Breast epithelium (tissue), 4 donors: ENCODE measurements at places on chromosomes 11 and 22. TPM values are rescaled to one million over a fixed set of nuclear protein-coding genes. Genes with fewer than 3 reads are reported as not detected.

GRCh38 chr11:3101921-3102640, 44.9 kb upstream of the CARS1 start:
- no peaks in the 10 kb centered on the region for H3K4me1 ChIP-seq
- H3K27me3 ChIP-seq = no peaks in the 10 kb centered on the region
- no peak for DNase-seq

Gene SMIM35
- total RNA-seq = not detected

Gene KRTAP5-11
- not detected for total RNA-seq

DNA sequence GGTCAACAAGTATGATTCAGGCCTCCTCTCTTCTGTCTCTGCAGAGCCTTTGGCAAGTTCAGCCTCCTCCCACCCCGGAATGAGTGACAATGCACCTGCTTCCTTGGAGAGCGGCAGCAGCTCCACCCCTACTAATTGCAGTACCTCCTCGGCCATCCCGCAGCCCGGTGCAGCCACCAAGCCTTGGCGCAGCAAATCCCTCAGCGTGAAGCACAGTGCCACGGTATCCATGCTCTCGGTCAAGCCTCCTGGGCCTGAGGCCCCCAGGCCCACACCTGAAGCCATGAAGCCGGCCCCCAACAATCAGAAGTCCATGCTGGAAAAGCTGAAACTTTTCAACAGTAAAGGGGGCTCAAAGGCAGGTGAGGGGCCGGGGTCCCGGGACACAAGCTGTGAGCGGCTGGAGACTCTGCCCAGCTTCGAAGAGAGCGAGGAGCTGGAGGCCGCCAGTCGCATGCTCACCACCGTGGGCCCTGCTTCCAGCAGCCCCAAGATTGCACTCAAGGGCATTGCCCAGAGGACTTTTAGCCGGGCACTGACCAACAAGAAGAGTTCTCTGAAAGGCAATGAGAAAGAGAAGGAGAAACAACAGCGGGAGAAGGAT, 220.6 kb downstream of the NAV2 start:
- no peaks in the 10 kb centered on the region for H3K27me3 ChIP-seq
- H3K27ac ChIP-seq = no peak overlapping the region
- DNase-seq = no peak
- H3K36me3 ChIP-seq = no peaks in the 10 kb centered on the region
- H3K4me3 ChIP-seq = peak overlapping the region; percentile 21
- H3K4me1 ChIP-seq = peaks cover 5% of the 10 kb centered on the region

Gene OR52E8
- not detected for total RNA-seq

- peaks cover 17% of the 10 kb centered on the region for H3K4me1 ChIP-seq
- DNase-seq = no peak
- H3K27ac ChIP-seq = peak overlapping the region; percentile 83
- H3K27me3 ChIP-seq = no peaks in the 10 kb centered on the region
- H3K4me3 ChIP-seq = no peak overlapping the region
These were observed 9.8 kb upstream of the ANO1 start for GRCh38 chr11:70068345-70068744.

DNA sequence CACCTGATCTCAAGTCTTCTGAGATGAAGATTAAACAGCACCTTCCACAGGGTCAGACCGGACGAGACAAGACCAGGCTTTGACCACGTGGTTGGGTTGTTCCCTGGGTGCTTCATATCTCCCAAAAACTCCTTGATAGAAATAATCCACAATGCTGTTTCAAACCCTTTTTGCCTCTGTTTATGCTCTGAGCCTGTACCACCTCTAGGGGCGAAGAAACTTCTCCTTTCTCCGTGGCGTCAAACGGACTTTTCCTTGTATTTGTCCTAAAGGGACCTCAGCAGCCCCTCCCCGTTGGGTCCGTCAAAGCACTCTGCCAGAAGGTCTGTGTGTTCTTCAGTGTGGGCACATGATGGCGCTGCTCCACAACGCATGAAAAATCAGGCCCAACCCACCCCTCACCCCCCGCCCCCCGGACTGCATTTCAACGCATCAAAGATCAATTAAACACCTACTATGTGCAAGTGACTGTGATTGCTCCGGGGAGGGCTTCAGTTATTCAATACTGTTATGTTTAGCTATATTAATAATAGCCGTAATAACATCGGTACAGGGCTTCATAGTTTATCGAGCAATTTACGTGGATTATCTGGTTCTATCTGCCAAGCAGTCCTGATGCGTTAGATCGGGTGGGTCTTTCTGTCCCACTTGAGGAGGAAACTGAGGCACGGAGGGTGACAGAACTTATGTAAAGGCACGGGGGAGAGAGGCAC, 17.3 kb upstream of the EIF3D start:
- no peak for DNase-seq
- H3K4me3 ChIP-seq = no peak overlapping the region
- H3K27me3 ChIP-seq = peaks cover 27% of the 10 kb centered on the region
- no peaks in the 10 kb centered on the region for H3K36me3 ChIP-seq

Gene OR4C6
- not detected for total RNA-seq

Gene APOBEC3C
- 7.0 TPM for total RNA-seq

GRCh38 chr11:15829312-15829711, 527.0 kb downstream of the SOX6 start:
- no peak overlapping the region for H3K27ac ChIP-seq
- no peaks in the 10 kb centered on the region for H3K36me3 ChIP-seq
- DNase-seq = no peak
- H3K4me3 ChIP-seq = no peak overlapping the region
- H3K4me1 ChIP-seq = no peaks in the 10 kb centered on the region
- H3K27me3 ChIP-seq = no peaks in the 10 kb centered on the region

GRCh38 chr11:1557904-1558774, 13.9 kb downstream of the DUSP8 start:
- H3K4me3 ChIP-seq = peak overlapping the region; percentile 21
- peaks cover 9% of the 10 kb centered on the region for H3K4me1 ChIP-seq
- H3K27me3 ChIP-seq = no peaks in the 10 kb centered on the region
- peak overlapping the region; percentile 90 for H3K27ac ChIP-seq

GRCh38 chr11:3642071-3642951, 519 bp upstream of the ART5 start:
- no peaks in the 10 kb centered on the region for H3K36me3 ChIP-seq
- H3K4me1 ChIP-seq = no peaks in the 10 kb centered on the region
- peak overlapping the region; percentile 72 for H3K27ac ChIP-seq
- peak overlapping the region; percentile 63 for H3K4me3 ChIP-seq

DNA sequence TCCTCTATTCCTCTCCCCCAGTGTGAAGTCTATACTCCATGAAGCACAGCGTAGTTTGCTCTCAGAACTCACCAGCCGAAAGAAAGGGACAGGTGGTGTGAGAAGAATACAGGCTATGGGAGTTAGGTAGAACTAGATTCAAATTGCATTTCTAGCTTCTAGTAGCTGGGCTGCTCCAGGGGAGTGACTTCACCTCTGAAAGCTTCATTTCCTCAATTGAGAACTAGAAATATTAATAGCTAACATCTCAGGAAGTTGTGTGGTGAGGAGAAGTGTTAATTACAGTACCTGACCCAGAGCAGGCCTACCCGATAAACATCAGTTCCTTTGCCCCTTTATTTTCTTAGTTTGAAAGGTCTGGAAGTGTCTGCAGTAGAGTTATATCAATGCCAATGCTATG, 484.7 kb upstream of the TENM4 start:
- H3K36me3 ChIP-seq = no peaks in the 10 kb centered on the region
- H3K27me3 ChIP-seq = no peaks in the 10 kb centered on the region
- no peak overlapping the region for H3K27ac ChIP-seq
- H3K4me1 ChIP-seq = no peaks in the 10 kb centered on the region
- DNase-seq = no peak
